ENCODE measurements at places on chromosomes 4 and X. TPM values are rescaled to one million over a fixed set of nuclear protein-coding genes. Genes with fewer than 3 reads are reported as not detected.

S100P gene
- 184 TPM for total RNA-seq

REELD1 gene
- total RNA-seq = not detected

PDGFRA gene
- total RNA-seq = 0.45 TPM

HADH gene
- 24.2 TPM for total RNA-seq

Measured in A549 treated with AZD2906 at 1 μM for 4 hours (cell line).